ENCODE measurements at places on chromosomes 4 and X.

GRCh38 chrX:22365460-22365859, 92.7 kb downstream of the CBLL2 start:
- no peak for DNase-seq

DNA sequence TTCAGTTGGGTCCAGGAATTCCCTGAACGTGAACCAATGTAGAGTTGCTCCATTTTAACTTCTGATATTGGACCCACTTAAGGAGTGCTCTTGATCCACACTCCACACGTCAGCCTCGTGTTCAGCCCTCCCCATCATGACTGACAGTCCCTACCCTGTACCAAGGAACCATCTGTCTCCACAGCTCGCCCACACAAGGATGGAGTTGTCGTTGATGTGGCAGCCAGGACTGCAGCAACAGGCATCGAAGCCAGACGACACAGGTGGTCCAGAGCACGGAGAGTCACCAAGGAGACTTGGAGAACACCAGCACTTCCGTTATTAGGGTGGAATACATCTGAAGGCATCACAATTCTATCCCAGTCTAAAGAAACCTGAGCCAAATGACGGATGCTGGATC, 472.1 kb upstream of the NR3C2 start:
- DNase-seq: no peak

DNA sequence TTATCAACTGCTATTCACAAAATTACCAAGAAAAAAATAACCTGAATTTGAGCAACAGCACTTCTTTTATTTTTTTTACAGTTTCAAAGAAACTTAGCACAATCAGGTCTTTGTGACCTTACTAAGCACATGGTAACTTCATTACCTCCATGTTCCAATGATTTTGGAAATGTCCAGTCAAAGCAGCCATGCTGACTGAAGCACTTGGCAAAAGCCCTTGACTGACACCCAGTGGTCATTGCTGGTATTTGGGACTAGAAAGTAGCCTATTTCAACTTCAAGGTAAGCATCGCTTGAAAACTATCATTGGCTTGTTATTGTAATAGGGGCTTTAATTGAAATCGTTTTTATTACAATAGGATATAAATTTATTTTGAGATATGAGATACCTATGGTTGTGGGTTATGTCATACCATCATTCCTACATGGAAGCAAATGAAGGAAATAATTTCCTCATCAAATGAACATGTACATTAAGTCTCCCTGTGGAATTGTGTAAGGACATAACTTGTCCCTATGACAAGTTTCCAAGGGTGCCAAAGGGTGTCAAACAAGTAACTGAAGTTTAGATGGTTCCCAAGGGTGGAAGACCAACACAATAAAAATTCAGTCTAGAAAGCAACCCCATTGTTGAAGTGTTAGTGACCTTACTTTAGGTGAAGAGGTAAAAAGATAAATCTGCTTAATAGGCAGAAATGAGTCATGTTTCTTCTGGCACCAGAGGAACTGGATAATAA, 15.2 kb upstream of the ANXA10 start:
- no peak for DNase-seq

- no peak for DNase-seq
Observed at GRCh38 chr4:2341261-2341841, 77.1 kb downstream of the ZFYVE28 start.

DNA sequence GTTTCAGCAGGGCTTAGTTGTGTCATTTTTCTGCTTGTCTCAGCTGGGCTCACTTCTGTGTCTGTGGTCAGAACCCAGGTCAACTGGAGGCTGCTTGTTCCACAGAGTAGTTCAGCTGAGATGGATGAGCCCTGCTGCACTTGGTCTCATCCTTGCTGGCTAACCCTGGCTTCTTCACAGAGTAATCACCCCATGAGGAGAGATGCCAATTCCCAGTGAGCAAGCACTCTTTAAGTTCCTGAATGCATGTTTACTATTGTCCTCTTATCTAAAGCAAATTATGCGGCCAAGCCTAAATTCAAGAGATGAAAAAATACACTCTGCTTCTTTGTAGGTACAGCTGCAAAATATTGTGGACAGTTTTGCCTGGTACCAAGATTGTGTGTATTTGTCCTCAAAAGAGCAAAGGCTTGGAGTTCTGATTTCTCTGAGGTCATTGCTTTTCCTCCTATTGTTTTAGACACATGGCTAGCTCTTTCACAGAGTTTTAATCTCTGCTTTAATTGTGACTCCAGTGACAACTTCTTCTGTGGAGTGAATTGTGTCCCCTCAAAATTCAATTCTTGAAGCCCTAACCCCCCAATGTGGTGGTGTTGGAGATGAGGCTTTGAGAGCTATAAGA, 236.6 kb upstream of the ANKRD50 start:
- no peak for DNase-seq

GRCh38 chrX:134571796-134572195, 86.5 kb downstream of the PLAC1 start:
- no peak for DNase-seq

- DNase-seq: no peak
Observed at GRCh38 chr4:113623274-113623894, 138.2 kb downstream of the CAMK2D start.

DNA sequence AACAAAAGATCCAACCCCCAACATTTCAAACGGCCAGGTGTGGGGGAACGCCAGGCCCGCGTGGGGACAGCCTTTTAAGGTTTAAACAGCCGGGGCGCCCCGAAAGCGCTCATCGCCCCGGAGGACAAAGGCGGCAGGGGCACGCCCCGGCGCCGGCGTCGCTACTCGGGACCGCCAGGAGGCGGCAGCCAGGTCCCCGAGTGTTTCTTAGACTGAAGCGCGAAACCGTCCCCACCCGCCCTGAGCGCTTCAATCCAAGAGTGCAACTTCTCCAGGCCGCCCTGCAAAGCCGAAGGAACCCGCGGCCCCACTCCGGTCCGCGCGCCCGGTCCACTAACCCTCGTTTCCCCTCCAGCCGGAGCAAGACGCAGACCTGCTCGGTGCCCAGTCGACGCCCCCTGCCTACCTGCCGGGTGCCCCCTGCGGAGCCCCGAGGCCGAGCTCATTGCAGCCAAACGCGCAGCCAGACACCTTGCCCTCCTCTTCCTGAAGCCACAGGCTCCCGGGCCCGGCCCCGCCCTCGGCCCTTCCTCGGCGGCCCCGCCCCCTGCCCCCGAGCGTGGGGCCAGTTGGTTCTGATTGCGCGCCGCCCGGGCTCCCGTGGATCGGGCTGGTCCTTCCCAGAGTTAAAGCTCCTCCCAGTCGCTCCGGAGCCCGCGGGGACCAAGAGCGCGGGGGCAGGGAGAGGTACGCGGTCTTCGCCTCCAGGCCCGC, at the start of gene CASP6:
Gene CASP6, minus strand, starts transcription at position 496 of the 714 bp plus-strand sequence. Its CDS starts 50 bp downstream, at position 446.
- peak; percentile 50 for DNase-seq

GRCh38 chrX:151552743-151553142, 10.7 kb upstream of the PASD1 start:
- no peak for DNase-seq

- DNase-seq: no peak
Observed at GRCh38 chr4:43379016-43379415, 486.5 kb downstream of the GRXCR1 start.

- no peak for DNase-seq
Observed at GRCh38 chr4:183596067-183596757, 62.8 kb downstream of the RWDD4 start.

DNA sequence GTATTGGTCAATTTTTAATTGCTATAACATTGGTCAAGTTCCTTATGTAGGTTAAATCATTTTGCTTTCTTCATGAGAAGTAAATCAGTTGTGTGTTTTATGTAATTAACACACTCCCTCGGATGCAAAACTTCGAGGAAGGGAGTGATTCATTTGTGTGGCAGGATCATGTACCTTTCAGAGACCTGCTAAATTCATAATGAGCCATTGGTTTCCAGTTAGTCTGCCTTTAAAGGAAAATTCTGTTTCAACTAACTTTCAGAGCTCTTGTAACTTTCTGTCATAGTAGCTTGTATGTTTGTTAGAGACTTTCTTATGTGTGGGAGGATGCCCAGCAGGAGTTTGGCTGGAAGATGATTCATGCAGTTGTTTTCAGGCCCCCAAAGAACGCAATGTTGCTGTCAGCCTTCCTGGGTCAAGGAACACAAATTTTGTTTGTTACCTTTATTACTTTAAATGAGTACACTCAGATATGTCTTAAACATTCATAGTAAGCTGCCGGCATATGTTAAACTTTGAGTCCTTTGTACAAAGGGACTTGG, 72.1 kb downstream of the GPR101 start:
- no peak for DNase-seq

DNA sequence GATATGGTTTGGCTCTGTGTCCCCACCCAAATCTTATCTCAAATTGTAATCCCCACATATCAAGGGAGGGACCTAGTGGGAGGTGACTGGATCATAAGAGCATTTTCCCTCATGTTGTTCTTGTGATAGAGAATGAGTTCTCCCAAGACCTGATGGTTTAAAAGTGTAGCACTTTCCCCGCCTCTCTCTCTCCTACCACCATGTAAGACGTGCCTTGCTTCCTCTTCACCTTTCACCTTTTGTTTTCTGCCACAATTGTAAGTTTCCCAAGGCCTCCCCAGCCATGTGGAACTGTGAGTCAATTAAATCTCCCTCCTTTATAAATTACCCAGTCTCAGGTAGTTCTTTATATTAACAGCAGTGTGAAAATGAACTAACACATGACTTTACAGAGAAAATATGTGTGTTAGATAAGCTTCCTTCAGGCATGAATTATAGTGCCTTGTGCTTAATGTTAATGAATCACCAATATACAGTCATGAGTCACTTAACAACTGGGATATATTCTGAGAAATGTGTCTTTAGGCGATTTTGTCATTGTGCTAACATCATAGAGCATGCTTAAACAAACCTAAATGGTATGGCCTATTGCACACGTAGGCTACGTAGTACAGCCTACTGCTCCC, 37.9 kb downstream of the PDGFC start:
- no peak for DNase-seq

- no peak for DNase-seq
Observed at GRCh38 chr4:8131210-8131609, 27.4 kb downstream of the ABLIM2 start.

- DNase-seq: no peak
Observed at GRCh38 chrX:134459683-134460004, 321 bp upstream of the HPRT1 start.

- no peak for DNase-seq
Observed at GRCh38 chr4:7607156-7607910, 172.6 kb upstream of the PSAPL1 start.

DNA sequence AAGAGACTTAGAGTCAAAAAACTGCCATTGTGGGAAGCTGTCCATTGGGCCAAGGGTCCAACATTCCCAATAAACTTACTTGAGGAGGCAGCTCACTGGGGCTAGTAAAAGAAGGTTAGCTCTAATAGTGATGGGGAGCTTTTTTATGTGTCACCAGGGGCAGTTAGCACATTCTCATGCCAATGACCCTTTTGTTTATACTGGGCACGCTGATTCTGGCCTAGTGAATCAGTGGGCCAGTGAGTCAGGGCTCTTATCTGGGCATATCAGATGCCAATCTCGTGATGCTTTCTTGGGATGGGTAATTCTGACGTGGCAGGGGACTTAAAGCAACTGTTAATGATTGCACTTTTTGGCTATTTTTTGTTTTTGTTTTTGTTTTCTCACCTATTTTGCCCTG, 27.8 kb downstream of the TCEAL1 start:
- DNase-seq: no peak

- DNase-seq: no peak
Observed at GRCh38 chr4:112847045-112847444, 202.4 kb upstream of the ANK2 start.

GRCh38 chr4:145805490-145805889, 125.5 kb downstream of the C4orf51 start:
- DNase-seq: no peak

GRCh38 chrX:1433646-1434357, 18.9 kb downstream of the ASMTL start:
- DNase-seq: no peak

DNA sequence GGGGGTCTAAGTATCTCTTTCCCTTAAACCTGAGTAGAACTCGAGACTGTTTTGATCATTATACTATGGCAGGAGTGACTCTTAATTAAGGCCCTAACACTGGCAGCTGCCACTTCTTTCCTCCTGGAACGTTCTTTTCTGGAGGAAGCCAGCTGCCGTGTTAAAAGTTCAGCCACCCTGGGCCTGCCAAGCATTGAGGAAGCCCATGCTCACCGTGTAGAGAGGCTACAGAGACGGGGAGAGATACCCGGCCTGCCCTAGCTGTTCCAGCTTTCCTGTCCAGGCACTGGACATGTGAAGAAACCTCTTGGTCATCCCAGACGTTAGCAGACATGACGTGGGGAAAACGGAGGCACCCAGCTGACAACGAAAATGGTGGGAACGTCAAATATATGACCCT, 274.1 kb downstream of the ARHGAP10 start:
- no peak for DNase-seq

- no peak for DNase-seq
Observed at GRCh38 chr4:138053641-138054301, 188.4 kb downstream of the SLC7A11 start.
